ENCODE measurements at places on chromosomes 5 and 9. TPM values are rescaled to one million over a fixed set of nuclear protein-coding genes. Genes with fewer than 3 reads are reported as not detected.

DNA sequence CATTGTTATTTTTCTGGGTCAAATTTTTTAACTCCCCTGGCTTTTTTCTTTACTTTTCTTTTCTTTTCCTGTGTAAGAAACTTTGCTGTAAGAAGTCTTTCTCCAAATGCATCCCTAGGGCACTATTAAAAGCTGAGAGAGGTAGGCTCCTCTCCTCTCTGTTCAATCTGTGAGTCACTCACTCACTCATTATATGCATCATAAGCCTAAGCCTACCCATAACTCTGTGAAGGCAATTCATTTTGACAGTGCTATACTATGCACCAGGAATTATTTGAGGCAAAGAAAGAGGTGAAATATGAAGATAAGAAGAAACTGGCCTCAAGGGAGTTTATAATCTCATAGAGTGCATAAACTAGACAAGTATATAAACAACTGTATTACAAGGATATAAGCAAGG lies 67.9 kb upstream of the PRR16 start:
- H3K27me3 ChIP-seq: no peaks in the 10 kb centered on the region
- no peak overlapping the region for H3K4me3 ChIP-seq
- H3K4me1 ChIP-seq: no peaks in the 10 kb centered on the region
- no peak overlapping the region for H3K27ac ChIP-seq
- no peaks in the 10 kb centered on the region for H3K36me3 ChIP-seq
- DNase-seq: no peak

- DNase-seq: no peak
- no peaks in the 10 kb centered on the region for H3K27me3 ChIP-seq
- H3K4me3 ChIP-seq: no peak overlapping the region
- H3K4me1 ChIP-seq: no peaks in the 10 kb centered on the region
- H3K27ac ChIP-seq: no peak overlapping the region
- no peaks in the 10 kb centered on the region for H3K36me3 ChIP-seq
These were observed 48.5 kb downstream of the RNF180 start for GRCh38 chr5:64214132-64214531.

GRCh38 chr5:174414315-174414710 lies 310.1 kb upstream of the MSX2 start:
- no peak overlapping the region for H3K4me3 ChIP-seq
- H3K27me3 ChIP-seq: no peaks in the 10 kb centered on the region
- no peak overlapping the region for H3K27ac ChIP-seq

- no peak overlapping the region for H3K4me3 ChIP-seq
- H3K27me3 ChIP-seq: peaks cover 12% of the 10 kb centered on the region
- H3K36me3 ChIP-seq: no peaks in the 10 kb centered on the region
- no peaks in the 10 kb centered on the region for H3K4me1 ChIP-seq
- DNase-seq: no peak
These were observed 107.8 kb downstream of the KCNIP1 start for GRCh38 chr5:170611449-170612090.

DNA sequence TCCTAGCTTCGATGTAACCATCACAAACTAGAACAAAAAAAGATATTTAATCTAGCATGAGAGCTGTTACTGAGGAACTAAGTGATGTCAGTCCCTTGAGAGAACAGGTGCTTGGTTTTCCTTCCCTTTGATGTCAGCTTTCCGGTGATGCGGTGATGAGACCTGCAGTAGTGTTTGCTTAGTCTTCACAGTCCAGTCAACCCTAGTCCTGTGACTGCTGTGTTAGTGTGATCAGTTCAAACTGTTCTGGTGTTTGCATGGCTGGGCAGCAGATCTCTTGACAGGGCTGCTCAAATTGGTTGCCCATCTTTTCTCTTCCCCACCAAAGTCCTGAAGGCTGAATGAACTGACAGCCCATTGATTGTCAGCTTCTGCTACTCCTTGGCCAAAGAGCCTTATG lies 608.6 kb upstream of the DAB2 start:
- no peak for DNase-seq
- no peak overlapping the region for H3K4me3 ChIP-seq
- no peaks in the 10 kb centered on the region for H3K27me3 ChIP-seq
- peaks cover 6% of the 10 kb centered on the region for H3K4me1 ChIP-seq

DNA sequence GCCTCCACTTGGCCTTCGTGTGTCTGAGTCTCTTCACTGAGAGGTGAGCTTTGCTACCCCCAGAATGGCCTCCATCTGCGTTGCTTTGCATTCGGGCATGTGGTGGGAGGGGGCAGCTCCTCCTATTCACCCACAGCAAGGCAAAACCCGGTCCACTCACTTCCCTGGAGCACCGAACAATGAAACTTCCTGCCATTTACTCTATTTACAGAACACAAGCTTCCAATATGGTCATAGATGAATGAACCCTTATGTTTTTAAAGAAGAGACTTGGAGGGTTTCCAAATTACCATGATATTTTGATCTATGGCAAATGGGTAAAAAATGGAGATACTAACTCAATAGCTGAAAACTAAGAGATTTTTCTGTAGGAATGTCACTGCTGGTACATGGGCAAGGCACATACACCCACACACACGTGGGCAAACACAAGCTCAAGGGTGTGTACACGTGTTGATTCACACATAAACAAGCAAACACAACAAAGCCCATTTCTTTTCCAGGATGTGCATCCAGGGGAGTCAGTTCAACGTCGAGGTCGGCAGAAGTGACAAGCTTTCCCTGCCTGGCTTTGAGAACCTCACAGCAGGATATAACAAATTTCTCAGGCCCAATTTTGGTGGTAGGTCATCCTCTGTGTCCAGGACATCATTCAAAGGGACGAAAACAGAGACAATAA lies 5.2 kb downstream of the GABRP start:
- H3K27ac ChIP-seq: no peak overlapping the region
- no peaks in the 10 kb centered on the region for H3K4me1 ChIP-seq
- no peaks in the 10 kb centered on the region for H3K36me3 ChIP-seq

GRCh38 chr9:134544388-134545214 lies 97.0 kb upstream of the COL5A1 start:
- H3K27ac ChIP-seq: peak overlapping the region; percentile 69
- H3K4me1 ChIP-seq: peaks cover 14% of the 10 kb centered on the region
- H3K4me3 ChIP-seq: no peak overlapping the region
- H3K36me3 ChIP-seq: no peaks in the 10 kb centered on the region
- peaks cover 5% of the 10 kb centered on the region for H3K27me3 ChIP-seq
- DNase-seq: no peak

- no peaks in the 10 kb centered on the region for H3K36me3 ChIP-seq
- no peak overlapping the region for H3K4me3 ChIP-seq
- H3K27ac ChIP-seq: no peak overlapping the region
These were observed 11.8 kb upstream of the TMC1 start for GRCh38 chr9:72509635-72510034.

The ZFR gene
- polyA plus RNA-seq: 75.2 TPM

The LHX6 gene
- 1.1 TPM for polyA plus RNA-seq

The PCDHB5 gene
- polyA plus RNA-seq: 2.1 TPM

The PLEKHG4B gene
- polyA plus RNA-seq: 2.0 TPM

The GRAMD2B gene
- 54.2 TPM for polyA plus RNA-seq

The SHC3 gene
- 0.69 TPM for polyA plus RNA-seq
